ENCODE measurements at places on chromosomes 16 and 17.

DNA sequence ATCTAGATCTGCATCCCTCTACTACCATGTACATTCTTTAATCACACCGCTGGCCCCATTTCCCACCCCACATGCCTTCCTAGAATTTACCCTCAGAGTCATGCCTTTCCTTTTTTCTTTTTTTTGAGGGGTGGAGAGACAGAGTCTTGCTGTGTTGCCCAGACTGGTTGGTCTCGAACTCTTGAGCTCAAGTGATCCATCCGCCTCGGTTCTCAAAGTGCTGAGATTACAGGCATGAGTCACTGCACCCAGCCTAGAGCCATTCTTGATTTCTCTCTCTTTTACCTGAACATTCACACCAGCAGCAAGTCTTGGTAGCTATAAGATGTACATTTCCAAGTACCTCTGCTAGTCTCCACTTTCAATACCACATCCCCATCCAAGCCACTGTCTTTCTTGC, 2.1 kb downstream of the PAGR1 start:
- no peak for DNase-seq

GRCh38 chr16:69922200-69922599, 28.9 kb upstream of the CLEC18A start:
- DNase-seq = no peak

DNA sequence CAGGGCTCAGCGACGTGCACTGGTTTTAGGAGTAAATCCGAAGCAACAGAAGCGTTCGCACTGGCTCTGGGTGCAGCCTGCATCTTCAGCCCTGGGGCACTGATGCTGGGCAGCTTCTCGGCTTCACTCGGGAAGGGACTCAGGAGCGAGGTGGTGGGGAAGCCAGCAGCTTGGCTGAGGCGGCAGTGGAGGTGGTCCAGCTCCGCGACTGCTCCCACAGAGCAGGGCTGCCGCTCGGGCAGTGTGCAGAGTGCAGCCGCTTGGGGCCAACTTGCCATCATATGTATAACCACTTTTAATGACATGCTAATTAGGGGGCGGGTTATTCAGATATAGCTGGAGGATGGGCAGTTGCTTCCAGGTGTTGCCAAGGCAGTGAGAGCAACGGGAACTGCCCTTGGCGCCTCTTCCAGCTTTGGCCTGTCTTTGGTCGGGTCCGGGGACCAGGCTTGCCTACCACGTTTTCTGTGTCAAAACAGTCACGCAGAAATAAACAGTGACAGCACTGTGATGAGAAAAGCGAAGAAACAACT, 26.7 kb downstream of the METRNL start:
- DNase-seq = no peak

DNA sequence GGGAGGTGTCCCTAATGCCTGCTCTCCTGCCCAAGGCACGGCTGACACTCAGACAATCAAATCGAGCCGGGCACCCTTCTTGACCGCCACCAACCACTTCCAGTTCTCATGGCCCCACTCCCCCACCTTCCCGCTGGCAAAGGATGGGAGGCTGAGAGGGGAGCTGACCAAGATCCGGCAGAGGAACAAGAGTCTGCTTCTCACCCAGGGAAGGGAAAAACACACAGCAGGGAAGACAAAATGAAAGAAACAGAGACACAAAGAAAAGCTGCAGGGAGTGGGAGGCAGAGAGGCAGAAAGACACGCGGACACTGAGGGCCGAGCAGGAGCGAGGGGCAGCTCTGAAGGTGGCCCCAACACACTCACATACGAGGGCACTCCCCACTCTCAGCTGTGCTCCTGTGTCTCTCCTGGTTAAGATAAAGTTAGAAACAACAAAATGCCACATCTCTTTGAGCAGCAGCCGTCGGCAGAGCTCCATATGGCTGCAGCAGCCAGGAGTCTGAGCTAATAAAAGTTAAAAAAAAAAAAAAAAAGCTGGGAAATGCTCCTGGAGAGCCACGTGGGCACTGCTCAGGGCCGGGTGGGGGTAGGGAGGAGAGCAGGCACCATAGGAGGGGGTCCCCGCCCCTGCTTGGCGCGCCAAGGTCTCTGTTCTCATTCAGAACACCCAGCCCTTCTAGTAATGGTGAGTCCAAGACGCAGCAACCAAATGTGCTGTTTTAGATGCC, 7.4 kb downstream of the LRRC75A start:
- no peak for DNase-seq

DNA sequence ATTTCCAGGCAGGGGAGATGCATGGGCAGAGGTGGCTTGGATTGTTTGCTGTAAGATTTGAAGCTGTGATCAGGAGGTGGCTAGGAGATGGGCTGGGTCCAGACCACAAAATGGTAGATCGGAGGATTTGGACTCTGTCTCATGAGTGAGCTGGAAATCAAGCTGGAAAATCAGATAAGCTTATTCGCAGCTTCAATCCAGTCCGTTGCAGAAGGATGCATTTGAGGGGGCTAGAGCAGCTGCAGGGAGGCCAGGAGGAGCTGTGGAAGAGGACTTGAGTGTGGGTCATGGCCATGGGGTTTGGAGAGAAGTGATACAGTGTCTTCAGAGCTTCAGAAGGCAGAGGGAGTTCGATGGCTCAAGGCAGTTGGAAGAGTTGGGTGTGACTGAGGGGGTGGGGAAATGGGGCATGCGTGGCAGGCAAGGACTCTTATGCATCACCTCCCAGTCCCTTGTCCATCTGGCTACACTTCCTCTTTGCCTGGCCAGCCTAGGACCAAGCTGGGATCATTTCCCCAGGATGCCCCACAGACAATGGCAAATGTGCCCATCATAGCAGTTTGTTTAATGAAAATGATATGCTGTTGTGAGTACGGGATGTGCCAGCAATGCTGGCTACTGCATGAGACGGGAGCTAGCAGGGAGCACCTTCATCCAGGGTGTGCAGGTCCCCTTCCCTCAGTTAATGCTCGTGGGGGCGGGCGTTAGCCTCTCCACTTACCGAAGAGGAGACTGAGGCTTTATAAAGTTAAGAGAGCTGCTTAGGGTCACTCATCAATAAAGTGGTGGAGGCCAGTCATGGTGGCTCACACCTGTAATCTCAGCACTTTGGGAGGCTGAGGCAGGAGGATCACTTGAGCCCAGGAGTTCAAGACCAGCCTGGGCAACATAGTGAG, 20.6 kb downstream of the QPRT start:
- no peak for DNase-seq

DNA sequence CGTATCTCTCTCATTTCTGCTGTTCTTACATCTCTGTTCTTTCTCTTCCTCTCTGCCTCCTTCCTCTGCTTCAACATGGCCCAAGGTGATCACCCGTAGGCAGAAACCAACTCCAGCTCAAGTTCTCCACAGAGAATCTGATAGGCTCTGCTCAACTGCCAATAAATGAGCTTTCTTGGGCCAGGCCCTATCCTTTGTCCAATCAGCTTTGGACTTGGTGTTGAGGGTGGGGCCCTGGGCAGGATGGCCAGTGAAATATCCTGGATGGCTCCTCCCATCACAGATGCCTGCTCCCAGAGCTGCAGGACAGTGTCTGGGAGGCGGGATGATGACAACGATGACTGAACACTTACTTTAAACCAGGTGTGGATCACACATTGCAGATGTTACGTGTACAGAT, 17.4 kb upstream of the BRD7 start:
- DNase-seq = no peak

DNA sequence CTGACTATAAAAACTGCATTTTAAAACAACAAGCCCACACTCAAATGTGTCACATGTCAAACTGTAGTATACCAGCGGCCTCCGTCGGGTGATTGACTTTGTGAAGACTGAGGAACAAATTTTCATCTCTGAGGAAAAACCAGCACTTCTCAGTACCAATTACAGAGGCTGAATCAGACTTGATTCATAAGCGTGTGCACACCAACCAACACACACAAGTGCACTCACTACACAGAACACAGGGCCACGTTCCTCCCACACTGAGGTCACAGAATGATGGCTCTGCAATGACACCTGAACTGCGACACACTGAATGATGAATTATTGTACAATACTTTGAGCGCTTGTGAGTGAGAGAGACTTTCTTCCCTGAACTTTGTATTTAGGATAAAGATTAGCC, 29.6 kb downstream of the XPO6 start:
- no peak for DNase-seq

- DNase-seq = no peak
These were observed at the start of gene PITPNM3 for GRCh38 chr17:6556121-6557039. Gene PITPNM3 (minus strand): TSS chr17:6556555. CDS start chr17:6556406, 149 bp downstream.

DNA sequence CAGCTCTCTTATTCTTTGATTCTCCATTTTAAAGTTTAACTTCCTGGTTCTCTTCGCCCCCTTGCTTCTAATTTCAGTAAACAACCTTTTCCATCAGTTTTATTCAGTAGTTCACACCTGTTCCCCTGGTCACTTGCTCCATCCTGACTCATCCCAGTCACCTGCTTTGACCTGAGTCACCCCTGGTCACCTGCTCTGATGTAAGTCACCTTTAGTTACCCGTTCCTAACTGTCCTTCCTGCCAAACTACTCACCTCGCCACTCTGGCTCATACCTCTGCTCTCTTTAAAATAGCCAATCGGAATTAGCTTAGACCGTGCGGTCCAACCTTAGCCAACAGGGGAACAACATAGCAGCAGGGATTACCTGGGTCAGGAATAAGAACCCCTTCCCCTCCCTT, 4.7 kb upstream of the NLRC5 start:
- DNase-seq = no peak

DNA sequence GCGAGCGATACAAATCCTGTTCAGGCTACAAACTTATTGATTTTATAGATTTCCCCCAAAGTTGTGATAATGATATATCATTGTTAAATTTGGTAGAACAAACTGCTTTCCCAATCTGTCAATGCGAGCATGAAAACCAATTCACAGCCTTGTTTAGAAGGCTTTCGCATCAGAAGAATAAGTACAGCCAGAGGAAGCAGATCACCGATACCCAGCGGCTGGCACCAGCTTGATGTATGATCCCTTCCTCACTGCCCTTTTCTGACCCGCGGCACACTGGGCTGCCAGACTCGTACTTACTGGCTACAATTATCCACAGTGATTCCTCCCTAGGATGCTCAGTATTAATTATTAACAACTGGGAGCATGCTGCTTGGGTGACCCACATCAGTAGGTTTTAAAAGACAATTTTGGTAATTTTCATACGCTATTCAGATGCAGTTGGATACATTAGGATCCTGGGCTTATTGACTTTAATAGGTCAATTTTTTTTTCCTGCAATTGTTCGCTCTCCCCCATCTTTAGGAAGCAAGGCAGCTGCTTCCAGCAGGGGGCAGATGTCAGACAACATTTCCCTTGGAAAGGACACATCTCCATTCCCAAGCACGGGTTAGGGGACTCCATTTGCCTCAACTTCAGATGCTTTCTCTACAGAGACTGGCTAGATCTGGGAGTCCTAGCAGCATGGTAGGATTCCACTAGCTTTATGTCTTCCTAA, 582.7 kb upstream of the PSMD7 start:
- no peak for DNase-seq

DNA sequence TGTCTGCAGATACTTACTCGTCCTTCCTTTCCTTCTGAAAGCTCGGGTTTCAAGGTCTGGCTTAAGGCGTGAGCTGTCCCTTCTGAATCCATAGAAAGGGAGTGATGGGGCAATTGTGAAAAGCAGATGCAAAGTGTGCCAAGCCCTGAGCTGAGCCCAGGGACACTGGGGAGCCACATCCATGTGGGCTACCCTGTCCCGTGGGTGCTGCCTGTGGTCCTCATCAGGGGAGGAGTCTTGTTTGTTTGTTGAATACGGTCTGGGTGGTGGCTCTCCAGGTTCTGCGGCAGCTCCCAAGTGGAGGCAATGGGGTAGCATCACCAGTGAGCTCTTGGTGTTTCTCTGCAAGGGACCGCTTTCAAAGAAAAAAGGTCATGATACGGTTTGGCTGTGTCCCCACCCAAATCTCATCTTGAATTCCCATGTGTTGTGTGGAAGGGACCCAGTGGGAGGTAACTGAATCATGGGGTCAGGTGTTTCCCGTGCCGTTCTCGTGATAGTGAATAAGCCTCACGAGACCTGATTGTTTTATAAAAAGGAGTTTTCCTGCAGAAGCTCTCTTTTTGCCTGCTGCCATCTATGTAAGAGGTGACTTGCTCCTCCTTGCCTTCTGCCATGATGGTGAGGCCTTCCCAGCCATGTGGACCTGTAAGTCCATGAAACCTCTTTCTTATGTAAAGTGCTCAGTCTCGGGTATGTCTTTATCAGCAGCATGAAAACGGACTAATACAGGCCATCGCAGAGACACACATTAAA, 1.0 kb upstream of the ALG1 start:
- DNase-seq = no peak

GRCh38 chr17:20999841-21000532, 42.8 kb downstream of the USP22 start:
- DNase-seq = no peak

GRCh38 chr17:2124391-2124790, 69.5 kb downstream of the HIC1 start:
- DNase-seq = no peak

DNA sequence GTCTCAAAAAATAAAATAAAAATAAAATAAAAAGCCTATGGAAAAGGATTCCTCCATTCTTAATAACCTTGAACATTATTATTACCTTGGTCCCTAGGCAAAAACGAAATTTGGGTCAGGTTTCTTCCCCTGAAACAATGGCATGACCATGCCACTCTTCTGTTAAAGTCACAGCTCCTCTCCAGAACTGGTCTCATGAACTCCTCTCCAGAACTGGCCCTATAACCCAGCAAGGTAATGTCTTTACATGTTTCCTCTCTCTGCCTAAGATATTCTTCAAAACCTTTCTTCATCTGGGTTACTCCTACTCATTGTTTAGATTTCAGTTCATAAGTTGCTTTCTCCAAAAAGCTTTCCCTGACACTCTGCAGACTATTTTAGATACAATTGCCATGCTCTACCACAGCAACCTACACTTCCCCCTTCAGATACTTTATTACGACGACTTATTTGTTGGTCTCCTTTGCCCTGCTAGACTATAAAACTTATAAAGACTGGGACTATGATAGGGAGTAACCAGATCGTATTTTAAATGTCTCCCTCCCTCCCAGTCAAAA, 13.5 kb downstream of the TRIM37 start:
- no peak for DNase-seq

DNA sequence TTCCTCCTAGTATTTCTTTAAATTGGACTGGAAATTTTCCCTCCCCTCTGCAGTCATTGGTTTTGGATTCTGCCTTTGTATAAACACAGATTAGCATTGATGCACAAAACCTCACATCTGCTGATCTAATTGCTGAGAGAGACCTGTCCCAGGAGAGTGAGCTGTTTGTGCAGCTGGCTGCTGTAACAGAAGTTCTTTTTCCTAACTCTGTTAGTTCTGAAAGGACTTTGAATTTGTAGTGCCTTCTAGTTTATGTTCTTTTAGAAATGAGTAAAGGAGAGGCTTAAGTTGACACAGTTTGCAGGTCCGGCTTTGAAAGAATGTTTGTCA, 45.2 kb upstream of the KPNB1 start:
- no peak for DNase-seq

DNA sequence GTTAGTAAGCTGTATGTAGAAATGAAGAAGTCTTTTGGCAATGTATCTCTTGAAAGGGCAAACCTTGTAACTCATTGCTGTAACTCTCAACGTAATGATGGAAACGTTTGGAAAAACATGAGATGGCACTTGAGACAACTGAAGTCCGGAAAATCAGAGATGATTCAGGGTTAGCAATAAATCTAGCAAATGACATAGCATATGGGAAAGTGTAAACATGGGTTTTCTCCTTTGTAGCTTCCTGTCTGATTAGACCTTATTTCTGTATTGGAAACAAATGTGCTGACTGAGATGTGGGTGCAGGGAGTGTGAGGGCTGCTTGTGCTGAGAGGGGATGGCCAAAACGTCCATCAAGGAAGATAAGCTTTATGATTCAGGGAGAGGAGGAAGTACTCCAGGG, 110.7 kb upstream of the FAM20A start:
- DNase-seq = no peak

- DNase-seq = no peak
These were observed 158.3 kb upstream of the KCNJ16 start for GRCh38 chr17:69916761-69917160.

- no peak for DNase-seq
These were observed 34.8 kb upstream of the MTSS2 start for GRCh38 chr16:70720425-70721201.
